Stomach (tissue), 19 donors: ENCODE measurements at places on chromosomes 6 and 20.

DNA sequence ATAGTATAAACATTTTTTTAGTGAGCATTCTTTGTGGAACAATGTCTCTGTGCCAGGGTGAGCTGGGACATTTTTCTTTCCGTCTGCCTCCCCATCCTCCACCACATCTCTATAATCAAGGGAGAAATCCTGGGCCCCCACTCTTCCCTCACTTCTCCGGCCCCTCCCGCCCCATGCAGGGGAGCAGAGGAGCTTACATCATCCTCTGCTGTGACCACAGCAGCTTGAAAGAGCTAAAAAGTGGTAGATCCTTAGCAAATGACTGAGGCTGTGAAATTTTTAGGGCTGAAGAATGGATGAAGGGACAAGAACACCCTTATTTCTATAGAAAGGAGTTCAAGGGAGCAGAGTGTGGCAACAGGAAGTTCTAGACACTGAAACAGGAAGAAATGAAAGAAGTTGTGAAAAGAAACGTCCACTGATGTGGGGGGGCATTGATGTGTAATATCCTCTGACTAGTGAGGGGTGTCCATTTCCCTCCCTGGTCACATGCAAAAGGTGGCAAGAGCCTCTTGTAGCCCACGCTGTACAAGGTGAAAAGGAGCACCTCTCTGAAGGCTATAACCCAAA is 380.3 kb upstream of the JARID2 start:
- H3K4me3 ChIP-seq = no peak overlapping the region
- no peaks in the 10 kb centered on the region for H3K27me3 ChIP-seq
- H3K36me3 ChIP-seq = no peaks in the 10 kb centered on the region
- peaks cover 3% of the 10 kb centered on the region for H3K4me1 ChIP-seq

DNA sequence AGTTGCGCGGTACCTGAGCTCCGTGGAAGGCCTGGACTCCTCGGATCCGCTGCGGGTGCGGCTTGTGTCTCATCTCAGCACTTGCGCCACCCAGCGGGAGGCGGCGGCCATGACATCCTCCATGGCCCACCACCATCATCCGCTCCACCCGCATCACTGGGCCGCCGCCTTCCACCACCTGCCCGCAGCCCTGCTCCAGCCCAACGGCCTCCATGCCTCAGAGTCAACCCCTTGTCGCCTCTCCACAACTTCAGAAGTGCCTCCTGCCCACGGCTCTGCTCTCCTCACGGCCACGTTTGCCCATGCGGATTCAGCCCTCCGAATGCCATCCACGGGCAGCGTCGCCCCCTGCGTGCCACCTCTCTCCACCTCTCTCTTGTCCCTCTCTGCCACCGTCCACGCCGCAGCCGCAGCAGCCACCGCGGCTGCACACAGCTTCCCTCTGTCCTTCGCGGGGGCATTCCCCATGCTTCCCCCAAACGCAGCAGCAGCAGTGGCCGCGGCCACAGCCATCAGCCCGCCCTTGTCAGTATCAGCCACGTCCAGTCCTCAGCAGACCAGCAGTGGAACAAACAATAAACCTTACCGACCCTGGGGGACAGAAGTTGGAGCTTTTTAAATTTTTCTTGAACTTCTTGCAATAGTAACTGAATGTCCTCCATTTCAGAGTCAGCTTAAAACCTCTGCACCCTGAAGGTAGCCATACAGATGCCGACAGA is 9.9 kb downstream of the HEY2 start:
- H3K4me1 ChIP-seq = no peaks in the 10 kb centered on the region
- DNase-seq = no peak
- H3K36me3 ChIP-seq = no peaks in the 10 kb centered on the region
- H3K4me3 ChIP-seq = no peak overlapping the region
- peaks cover 10% of the 10 kb centered on the region for H3K27me3 ChIP-seq

GRCh38 chr20:15406072-15406471 is 1068.7 kb upstream of the FLRT3 start:
- H3K4me1 ChIP-seq = no peaks in the 10 kb centered on the region
- DNase-seq = no peak
- no peak overlapping the region for H3K4me3 ChIP-seq
- no peak overlapping the region for H3K27ac ChIP-seq
- H3K36me3 ChIP-seq = no peaks in the 10 kb centered on the region
- no peaks in the 10 kb centered on the region for H3K27me3 ChIP-seq

- no peaks in the 10 kb centered on the region for H3K36me3 ChIP-seq
- H3K27me3 ChIP-seq = no peaks in the 10 kb centered on the region
- no peaks in the 10 kb centered on the region for H3K4me1 ChIP-seq
These were observed 7.1 kb upstream of the SLC22A7 start for GRCh38 chr6:43290905-43291355.

GRCh38 chr20:59790346-59790745 is 143.1 kb downstream of the SYCP2 start:
- H3K4me3 ChIP-seq = no peak overlapping the region
- no peak overlapping the region for H3K27ac ChIP-seq
- H3K36me3 ChIP-seq = no peaks in the 10 kb centered on the region
- H3K4me1 ChIP-seq = no peaks in the 10 kb centered on the region
- no peak for DNase-seq

GRCh38 chr6:32149092-32149755 is 2.5 kb downstream of the PRRT1 start:
- peak overlapping the region; percentile 42 for H3K4me3 ChIP-seq
- H3K27me3 ChIP-seq = peaks cover 34% of the 10 kb centered on the region
- H3K36me3 ChIP-seq = no peaks in the 10 kb centered on the region
- DNase-seq = no peak

GRCh38 chr6:112150363-112150762 is 63.0 kb downstream of the FAM229B start:
- H3K36me3 ChIP-seq = no peaks in the 10 kb centered on the region
- no peak for DNase-seq
- H3K27me3 ChIP-seq = no peaks in the 10 kb centered on the region
- no peak overlapping the region for H3K4me3 ChIP-seq
- peak overlapping the region; percentile 60 for H3K27ac ChIP-seq
- H3K4me1 ChIP-seq = peaks cover 18% of the 10 kb centered on the region

GRCh38 chr20:24102290-24102689 is 113.7 kb upstream of the GGTLC1 start:
- no peaks in the 10 kb centered on the region for H3K36me3 ChIP-seq
- H3K4me1 ChIP-seq = no peaks in the 10 kb centered on the region
- no peak overlapping the region for H3K4me3 ChIP-seq

DNA sequence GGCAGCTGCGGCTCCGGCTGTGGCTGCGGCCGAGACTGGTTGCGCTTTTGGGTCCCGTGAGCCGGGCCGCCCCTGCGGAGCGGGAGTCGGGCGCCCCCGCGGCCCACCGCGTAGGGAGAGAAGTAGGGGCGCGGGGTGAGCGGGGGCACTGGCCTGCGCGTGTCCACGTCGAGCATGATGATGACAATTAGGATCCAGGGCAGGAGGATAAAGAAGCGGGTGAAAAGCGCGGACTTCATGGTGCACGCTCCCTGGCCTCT is 739 bp downstream of the B3GAT2 start:
- no peak overlapping the region for H3K27ac ChIP-seq
- H3K4me1 ChIP-seq = peaks cover 30% of the 10 kb centered on the region
- H3K4me3 ChIP-seq = peak overlapping the region; percentile 77
- H3K36me3 ChIP-seq = no peaks in the 10 kb centered on the region
- DNase-seq = no peak

GRCh38 chr6:100229512-100229911 is 235.2 kb downstream of the SIM1 start:
- no peaks in the 10 kb centered on the region for H3K27me3 ChIP-seq
- H3K27ac ChIP-seq = no peak overlapping the region
- no peaks in the 10 kb centered on the region for H3K36me3 ChIP-seq
- no peak for DNase-seq

DNA sequence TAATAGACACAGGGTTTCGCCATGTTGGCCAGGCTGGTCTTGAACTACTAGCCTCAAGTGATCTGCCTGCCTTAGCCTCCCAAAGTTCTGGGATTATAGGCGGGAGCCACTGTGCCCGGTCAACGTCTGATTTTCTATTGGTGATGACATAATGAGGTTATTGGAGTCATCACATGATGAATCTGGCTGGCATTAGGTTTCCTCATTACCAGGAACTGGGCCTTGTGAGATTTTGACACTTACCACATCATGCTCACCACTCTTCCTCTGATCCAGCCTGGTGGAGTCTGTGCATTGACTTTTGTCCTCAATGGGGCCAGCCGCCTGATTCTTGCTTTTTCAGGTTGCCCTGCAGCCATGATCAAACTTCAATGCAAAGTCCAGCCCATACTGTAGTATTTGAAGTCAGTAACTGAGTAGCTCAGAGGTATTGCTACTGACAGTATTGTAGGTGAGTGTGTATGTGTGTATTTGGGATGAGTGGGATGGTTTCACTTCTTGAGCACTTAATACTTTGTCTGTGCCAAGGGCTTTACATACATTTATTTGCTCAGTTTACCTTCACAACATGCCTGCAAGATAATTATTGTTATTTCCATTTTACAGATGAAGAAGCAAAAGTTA is 16.0 kb downstream of the ANKS1A start:
- no peak overlapping the region for H3K4me3 ChIP-seq
- DNase-seq = no peak
- no peak overlapping the region for H3K27ac ChIP-seq

- H3K4me1 ChIP-seq = no peaks in the 10 kb centered on the region
- no peak overlapping the region for H3K4me3 ChIP-seq
- H3K36me3 ChIP-seq = no peaks in the 10 kb centered on the region
- no peaks in the 10 kb centered on the region for H3K27me3 ChIP-seq
These were observed 93.3 kb downstream of the EDN1 start for GRCh38 chr6:12383448-12383847.

DNA sequence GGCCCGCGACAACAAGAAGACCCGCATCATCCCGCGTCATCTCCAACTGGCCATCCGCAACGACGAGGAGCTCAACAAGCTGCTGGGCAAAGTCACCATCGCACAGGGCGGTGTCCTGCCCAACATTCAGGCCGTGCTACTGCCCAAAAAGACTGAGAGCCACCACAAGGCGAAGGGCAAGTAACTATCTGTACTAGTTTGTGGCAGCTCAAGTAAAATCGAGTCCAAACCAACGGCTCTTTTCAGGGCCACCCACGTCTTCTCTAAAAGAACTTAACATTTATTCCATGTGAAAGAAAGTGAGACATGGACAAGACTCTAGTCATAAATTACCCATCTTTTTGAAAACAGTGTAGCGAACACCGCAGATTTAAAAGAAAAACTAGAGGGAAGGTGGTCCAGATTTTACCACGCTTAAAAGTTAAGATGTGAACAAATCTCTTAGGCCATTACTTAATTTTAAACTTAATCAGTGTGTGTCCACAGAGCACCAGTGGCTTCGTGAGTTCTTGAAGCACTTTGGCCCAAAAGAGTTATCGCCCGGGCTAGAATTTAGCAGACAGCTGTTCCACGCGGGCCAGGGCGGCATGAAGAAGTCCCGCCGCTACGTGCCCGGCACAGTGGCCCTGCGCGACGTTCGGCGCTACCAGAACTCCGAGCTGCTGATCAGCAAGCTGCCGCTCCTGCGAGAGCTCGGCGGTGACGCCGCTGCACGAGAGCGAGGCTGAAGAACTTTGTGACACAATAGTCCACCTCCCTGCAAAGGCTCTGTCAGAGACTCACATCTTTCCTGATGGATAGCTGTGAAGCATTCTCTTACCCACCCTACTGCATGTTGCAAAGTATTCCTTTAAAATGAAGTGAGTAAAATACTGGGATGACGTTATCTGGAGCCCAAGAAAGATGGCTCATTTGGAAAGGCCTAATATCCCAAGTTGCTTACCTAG is 113.9 kb upstream of the PRSS16 start:
- H3K4me1 ChIP-seq = no peaks in the 10 kb centered on the region
- peak overlapping the region; percentile 83 for H3K27ac ChIP-seq
- peaks cover 5% of the 10 kb centered on the region for H3K27me3 ChIP-seq
- DNase-seq = peak; percentile 93
- no peaks in the 10 kb centered on the region for H3K36me3 ChIP-seq

- peak; percentile 39 for DNase-seq
- no peak overlapping the region for H3K27ac ChIP-seq
- no peaks in the 10 kb centered on the region for H3K27me3 ChIP-seq
- no peaks in the 10 kb centered on the region for H3K36me3 ChIP-seq
- H3K4me3 ChIP-seq = no peak overlapping the region
- H3K4me1 ChIP-seq = no peaks in the 10 kb centered on the region
These were observed 209.1 kb upstream of the JARID2 start for GRCh38 chr6:15036690-15037245.

DNA sequence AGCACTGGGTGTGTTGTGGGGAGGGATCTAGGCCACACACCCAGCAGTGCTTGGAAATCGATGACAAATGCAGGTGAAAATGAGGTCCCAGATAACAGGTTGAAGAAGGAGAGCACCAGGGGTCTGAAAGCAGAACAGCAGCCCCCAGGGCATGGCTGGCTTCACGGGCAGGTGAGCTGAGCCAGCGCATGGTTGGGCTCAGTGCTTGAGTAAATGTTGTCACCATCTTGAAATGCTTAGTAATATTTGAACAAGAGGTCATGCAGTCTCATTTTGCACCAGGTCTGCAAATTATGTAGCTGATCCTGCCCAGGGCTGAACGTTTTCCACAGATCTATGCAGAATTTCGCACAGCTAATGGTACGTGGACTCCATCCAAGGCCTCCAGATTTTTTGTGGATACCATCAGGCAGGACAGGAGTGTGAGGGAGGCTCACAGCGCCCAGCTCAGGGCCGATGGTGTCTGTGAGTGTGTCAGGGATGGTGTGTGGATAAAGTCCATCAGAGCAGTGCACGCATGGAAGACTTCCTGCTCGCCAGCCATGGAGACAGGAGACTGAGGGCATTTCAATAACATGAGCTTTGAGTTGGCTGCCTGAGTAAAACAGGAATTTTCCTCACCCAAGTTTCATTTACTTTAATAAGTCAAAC is 53.1 kb upstream of the SNX9 start:
- no peak for DNase-seq
- H3K4me1 ChIP-seq = peaks cover 19% of the 10 kb centered on the region
- no peaks in the 10 kb centered on the region for H3K36me3 ChIP-seq
- peaks cover 9% of the 10 kb centered on the region for H3K27me3 ChIP-seq
- no peak overlapping the region for H3K27ac ChIP-seq
- H3K4me3 ChIP-seq = no peak overlapping the region

DNA sequence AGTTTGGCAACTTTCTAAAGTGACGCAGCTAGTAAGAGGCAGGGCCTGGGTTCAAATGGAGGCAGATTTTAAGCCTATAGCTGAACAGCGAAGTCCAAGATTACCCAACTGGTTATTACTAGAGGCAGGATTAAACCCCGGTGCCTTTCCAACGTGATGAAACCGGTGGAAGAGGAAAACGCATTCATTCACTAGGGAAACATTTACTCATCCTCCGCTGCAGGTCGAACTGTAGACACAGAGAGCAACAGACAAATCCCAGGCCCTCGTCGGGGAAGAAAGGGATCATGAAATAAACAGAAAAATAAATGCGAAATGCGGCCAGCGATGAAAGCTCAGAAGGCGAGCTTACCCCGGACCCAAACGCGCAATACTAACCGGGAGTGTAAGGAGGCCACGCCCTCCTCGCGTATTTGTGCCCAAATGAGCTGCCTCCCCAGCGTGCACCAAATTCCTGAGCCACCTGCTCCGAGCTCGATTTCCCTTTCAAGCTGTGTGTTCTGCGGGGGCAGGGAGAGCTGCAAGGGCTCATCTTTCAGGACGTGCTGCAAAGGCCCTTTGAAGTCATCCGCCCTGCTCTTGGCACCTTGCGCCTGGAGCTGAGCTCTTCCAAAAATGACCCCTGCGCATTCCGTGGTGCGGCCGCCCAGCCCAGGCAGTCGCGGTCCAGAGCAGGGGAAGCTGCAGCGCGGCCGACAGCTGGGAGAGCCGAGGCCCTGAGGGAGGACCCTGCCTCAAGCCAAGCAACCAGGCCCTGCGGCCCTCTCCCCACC is 46.9 kb downstream of the PDYN start:
- H3K36me3 ChIP-seq = no peaks in the 10 kb centered on the region
- peak overlapping the region; percentile 19 for H3K4me3 ChIP-seq
- H3K27me3 ChIP-seq = no peaks in the 10 kb centered on the region
- peak overlapping the region; percentile 40 for H3K27ac ChIP-seq

- no peak overlapping the region for H3K27ac ChIP-seq
- H3K4me3 ChIP-seq = no peak overlapping the region
- DNase-seq = peak; percentile 50
- no peaks in the 10 kb centered on the region for H3K4me1 ChIP-seq
These were observed 15.2 kb downstream of the DNAH8 start for GRCh38 chr6:38730140-38730862.
